Smooth muscle cell of the coronary artery (primary cell): ENCODE measurements at places on chromosomes 4 and X. TPM values are rescaled to one million over a fixed set of nuclear protein-coding genes. Genes with fewer than 3 reads are reported as not detected.

The AKAP4 gene
- not detected in 2 replicates for total RNA-seq

The ADH1A gene
- total RNA-seq: not detected in 2 replicates

The CXCL6 gene
- total RNA-seq: 0.47 and 8.2 TPM in 2 replicates

The EBP gene
- 45.9 and 78.8 TPM in 2 replicates for total RNA-seq

The FAM13A gene
- 6.7 and 17.4 TPM in 2 replicates for total RNA-seq
